Smooth muscle cell of the brain vasculature (primary cell): ENCODE measurements at places on chromosomes 1 and 21.

DNA sequence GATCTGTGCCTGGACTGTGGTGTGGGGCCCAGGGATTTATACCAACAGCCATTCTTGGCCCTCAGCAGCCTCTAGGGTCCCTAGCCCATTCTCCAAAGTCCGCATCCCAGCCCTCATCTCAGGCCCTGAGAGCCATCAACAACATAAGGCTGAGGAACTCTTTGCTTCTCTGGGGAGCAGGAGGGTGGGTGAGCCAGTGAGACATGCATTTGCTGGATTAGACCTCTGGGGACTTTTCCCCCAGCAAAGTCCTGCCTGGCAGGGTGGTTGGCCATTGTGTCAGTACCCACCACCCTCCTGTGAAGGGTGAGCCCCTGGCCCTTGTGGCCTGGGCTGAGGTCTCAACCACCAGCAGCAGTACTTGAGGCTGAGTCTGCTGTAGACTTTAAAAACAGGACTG lies 24.2 kb upstream of the FAM20B start:
- DNase-seq, result no peak

DNA sequence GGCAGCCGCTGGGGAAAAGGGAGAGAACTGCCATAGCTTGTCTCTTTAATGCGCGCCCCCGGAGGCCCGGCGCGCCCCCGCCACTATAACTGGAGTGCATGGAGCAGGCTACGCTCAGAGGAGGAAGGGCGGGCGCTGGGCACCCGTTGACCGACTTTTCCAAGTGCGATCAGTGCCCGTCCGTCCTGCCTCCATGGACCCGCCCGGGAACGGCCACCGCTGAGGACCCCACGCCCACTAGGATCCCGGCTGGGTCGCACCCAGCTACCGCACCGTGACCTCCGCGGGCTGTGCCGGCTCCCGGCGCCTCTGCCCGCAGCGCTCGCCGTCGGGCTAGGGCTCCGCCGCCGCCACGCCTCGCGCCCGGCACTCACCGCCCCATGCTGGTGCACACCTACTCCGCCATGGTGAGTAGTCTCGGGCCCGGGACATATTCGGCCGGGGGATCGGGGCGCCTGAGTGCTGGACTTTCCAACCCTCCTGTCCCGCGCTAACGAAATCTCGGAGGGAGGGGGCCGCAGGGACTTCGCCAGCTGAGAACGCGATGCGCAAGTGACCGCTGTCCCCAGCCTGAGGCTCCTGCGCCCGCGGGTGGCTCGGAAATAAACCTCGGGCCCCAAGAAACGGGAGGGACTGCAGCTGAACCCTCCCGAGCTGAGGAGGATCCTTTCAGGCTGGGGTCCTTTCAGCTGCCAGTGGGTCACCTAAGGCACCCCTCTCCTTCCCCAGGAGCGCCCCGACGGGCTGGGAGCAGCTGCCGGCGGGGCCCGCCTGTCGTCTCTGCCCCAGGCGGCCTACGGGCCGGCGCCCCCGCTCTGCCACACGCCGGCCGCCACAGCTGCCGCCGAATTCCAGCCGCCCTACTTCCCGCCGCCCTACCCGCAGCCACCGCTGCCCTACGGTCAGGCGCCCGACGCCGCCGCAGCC lies at the start of gene TFAP2E:
Gene TFAP2E (plus strand): TSS at position 117 of the 927 bp plus-strand sequence. CDS start 264 bp downstream, at position 381.
- no peak for DNase-seq

DNA sequence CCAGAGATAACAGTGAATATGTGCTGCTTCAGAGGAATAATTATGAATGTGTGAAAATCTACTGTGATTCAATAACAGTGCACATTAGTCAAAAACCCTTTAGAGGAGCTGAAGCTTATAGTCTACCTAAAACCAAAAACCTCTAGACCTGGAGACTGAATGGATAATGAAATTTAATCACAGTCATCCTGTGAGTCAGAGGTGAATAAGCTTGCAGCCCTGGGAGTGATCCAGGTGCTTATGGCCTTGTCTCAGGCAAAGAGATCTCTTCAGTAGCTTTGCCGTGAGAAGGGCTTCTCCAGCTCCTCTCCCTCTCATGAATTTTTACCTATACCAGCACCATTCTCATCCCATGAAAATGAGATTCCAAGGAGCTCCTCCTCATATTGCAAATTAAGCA lies 81.3 kb upstream of the RGS4 start:
- DNase-seq, result no peak

- DNase-seq, result no peak
Measured at GRCh38 chr1:162022626-162023025, 1.0 kb downstream of the OLFML2B start.

- DNase-seq, result no peak
Measured at GRCh38 chr1:66728021-66728420, 24.2 kb upstream of the DYNLT5 start.

DNA sequence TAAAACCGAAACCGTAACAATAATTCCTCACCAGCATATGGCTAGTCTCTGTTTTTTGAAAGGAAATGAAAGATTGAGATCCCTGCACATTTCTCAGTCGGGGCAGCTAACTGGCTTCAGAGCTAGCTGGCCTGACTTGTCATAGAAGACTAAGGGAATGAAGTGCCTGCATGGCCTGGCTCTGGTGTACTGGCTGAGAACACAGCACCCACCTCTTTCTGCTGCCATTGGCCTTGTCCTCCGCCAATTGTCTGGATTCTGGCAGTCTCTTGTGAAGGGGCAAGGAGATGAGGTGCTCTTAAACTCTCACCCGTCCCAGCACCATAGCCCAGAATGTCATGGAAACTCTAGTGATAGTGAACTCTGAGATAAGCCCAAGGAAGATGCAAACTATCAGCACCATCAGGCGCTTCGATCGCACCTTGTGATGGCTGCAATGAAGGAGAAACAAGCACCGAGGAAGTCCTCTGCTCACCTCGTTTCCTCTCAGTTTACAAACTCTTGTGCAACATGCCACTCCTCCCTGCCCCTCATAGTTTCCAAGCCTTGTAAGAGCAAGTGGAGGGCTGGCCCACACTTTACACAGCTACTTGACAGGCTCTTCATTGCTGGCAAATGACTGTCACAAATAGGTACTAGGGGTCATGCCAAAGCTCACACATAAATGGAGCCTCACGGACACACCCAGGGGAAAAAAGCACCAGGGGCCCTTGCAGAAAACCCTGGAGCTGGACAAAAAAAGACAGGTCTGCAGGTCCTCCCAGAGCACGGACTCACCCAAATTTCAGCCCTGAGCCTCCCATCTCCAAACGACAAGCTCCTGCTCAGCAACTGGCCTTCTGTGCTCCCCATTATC lies 16.4 kb downstream of the INPP5B start:
- no peak for DNase-seq

- DNase-seq, result no peak
Measured at GRCh38 chr1:1989102-1989542, 14.5 kb downstream of the CFAP74 start.

DNA sequence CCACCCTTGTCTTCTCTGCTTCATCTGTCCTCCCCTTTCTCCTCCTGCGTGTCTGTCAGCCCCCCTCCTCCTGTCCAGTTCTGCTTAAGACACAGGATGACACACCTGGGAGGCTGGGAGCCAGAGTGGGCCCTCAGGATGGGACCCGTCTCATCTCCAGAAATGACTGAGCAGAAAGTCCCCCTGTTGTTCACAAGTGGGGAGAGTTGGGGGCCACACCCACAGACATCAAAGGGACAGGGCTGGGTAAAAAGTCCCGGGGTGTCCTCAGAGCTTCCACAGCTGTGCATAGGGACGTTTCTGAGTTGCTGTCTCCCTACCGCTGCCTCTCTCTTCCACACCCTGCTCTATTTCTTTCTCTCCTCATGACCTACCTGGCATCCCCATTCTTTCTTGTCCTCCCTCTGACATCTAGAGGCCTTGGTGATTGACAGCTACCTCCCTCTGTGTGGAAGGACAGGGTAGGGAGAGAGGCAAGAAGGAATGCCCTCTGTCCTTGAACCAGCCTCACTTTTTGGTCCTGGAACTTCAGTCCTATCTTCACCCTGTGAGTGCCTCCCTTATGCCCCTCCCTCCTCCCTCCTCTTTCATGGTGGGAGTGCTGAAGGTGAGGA lies 19.5 kb upstream of the SH2D2A start:
- DNase-seq, result no peak

DNA sequence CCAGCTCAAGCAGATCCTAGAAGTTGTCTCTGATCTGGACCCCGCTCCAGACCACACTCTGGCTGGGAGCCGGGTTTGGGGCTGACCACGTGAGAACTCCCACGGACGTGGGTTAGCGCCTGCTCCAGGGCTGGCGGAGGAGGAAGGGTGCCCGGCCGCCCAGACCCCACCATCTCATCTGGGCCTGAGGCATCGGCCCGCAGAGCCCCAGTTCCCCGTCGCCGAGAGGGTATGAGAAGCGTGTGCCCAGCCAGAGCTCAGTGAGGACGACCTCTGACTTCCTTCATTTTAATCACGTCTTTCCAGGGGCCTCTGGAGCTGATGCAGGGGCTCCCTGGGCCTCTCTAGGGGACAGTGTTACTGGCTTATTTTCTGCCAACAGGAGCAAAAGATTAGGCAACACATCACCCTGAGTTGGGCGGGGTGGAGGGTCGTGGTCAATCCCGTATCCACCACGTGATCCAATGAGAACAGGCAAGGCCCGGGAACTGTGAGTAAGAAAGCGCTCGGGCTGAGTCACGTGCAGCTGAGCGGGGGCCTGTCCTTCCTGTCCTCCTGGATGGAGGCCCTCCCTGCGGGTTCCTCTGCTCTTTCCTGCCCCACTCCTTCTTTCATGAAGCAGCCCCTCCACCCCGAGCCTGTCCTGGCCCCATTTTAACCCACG lies 81.1 kb downstream of the SIK1 start:
- DNase-seq, result no peak

DNA sequence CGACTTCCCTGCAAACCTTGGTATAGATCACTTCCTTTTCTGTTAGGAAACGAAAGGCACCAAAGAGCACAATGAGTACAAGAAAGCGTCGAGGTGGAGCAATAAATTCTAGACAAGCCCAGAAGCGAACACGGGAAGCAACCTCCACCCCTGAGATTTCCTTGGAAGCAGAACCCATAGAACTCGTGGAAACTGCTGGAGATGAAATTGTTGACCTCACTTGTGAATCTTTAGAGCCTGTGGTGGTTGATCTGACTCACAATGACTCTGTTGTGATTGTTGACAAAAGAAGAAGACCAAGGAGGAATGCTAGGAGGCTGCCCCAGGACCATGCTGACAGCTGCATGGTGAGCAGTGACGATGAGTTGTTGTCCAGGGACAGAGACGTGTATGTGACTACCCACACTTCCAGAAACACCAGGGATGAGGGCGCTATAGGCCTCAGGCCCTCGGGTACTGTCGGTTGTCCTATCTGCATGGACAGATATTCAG lies 18.5 kb downstream of the FAM89A start:
- DNase-seq, result no peak

GRCh38 chr21:33825915-33826314 lies 89.7 kb downstream of the ATP5PO start:
- DNase-seq, result no peak

DNA sequence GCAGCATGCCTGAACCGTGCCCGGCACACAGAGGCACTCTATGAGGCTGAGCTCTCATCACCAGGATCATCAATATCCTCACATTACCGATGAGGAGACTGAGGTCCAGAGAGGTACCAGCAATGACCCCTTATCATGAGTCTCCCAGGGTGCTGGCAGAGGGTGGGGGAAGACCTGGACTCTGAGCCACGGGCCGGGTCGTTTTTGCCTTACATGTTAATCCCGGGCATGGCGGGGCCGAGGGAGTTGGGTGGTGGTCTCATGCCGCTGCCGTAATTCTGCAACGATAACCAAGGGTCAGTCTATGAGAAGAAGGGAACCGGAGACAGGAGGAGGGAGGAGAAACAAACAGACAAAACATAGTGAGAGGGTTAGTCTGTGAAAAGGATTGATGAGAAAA lies 43.1 kb downstream of the MRPL37 start:
- no peak for DNase-seq

- no peak for DNase-seq
Measured at GRCh38 chr1:89620664-89621063, 12.3 kb upstream of the LRRC8C start.

DNA sequence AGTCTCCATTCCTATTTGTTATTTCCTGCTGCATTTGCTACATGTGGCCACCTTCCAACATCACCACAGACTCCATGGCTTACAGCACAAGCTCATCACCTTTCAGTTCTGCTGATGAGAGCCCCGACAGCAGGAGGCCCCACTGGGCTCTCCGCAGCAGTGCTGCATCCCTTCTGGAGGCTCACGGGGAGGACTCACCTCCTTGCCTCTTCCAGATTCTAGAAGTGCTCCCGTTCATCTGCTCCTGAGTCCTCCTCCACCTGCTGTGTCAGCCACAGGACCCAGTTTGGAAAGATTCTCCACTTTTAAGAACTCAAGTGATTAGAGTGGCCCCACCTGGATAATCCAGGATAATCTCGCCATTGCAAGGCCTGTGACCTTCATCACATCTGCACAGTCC lies 167.6 kb downstream of the PCBP3 start:
- DNase-seq, result no peak

DNA sequence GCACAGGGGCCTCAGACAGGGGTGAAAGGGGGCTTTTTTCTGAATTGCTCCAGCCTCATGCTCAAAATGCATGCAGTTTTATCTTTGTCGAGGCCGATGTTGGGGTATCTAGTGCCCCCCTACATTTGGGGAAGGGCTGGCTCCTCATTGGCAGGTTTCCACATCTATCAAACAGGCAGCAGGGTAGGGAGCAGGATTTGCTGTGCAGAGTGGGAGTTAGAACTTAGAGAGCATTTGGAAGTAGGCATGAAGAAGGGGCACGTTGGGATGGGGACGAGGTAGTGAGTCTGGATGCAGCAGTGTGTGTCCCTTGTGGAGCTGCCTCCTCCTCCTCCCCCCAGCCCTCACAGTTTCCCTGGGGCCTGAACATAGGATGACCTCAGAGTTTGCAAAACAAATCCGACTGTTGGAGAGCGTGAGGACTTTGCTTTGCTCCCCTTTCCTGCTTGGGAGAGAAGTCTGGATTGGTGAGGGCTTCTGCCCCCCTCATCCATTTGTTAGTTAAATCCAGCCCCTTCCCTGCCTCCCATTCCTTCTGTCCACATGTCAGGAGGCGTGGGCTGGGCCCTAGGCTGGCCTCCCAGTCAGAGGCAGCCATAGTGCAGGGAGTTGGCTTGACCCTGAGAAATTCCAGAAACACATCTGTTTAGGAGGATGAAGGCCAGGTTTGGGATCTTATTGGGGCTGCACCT lies 36.9 kb upstream of the GPR37L1 start:
- DNase-seq, result no peak

DNA sequence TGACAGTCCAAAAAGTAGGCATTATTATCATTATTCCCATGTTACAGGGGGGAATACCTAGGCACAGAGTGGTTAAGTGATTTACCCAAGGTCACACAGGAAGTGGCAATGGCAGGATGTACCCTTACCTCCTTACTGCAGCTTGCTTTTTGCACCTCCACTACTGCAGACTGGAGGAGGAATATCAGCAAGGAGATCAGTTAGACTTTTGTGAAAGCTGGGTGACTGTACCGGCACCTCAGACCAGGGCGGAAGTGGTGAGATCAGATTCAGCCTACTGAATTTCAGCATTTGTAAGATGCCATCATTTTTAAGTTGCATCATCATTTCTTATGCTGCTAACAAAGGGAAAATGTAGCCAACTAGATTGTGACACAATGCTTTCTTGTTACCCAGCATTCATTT lies 4.5 kb downstream of the ADARB1 start:
- DNase-seq, result no peak

DNA sequence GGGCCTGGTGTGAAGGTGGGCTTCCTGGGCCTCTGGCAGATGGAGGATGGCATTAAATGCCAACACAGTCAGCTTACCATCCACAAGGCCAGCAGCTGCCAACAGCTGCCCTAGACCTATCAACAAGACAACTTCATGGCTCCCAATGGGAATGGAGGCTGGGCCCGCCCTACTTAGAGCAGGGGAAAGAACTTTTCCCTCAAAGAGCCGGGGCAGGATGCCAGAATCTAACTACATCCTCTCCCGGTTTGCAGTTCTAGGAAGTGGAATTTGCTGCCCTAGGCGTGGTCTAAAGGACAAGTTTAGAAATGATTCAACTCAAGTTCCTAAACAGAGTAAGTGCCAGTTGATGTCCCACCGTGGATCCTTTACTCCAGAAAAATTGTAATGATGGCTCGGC lies 13.1 kb downstream of the ICMT start:
- no peak for DNase-seq
